CD4-positive, alpha-beta T cell treated with Interleukin-15 for 4 hours (primary cell): ENCODE measurements at places on chromosomes 13 and 19.

- DNase-seq: no peak
Measured at GRCh38 chr19:30159636-30160035, 212.5 kb upstream of the ZNF536 start.

DNA sequence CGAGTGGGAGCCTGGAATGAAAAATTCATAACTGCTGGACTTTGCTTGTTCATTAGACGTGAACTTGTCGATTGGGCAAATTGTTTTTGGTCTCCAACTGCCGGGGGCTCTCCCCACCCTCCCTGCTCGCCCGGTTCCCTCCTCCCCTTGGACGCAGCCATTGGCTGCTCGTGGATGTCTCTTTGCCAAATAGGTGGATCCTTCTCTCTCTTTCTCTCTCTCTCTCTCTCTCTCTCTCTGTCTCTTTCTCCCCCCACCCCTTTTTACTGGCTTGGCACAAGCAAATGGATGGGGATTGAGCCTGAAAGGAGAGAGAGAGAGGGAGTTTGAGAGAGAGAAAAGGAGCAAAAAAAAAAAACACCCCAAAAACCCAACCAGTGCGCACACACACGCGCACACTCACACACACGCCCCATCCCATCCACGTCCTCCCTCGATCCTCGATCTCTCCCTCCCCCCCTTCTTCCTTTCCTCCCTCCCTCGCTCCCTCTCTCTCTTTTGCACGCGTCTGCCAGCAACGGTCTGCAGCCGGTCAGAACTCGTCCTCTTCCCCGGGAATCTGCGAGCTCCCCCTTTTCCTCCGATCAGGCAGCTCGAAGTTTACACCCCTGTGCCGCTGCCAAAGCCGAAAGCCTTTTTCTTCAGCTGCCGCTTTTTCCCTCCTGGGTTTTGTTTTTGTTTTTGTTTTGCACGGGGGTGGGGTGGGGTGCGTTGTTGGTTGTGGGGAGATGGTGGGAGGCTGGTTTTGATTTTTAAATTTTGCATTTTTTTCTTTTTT lies 27.8 kb downstream of the NFIX start:
- no peak for DNase-seq

- DNase-seq: no peak
Measured at GRCh38 chr19:38206006-38206745, 17.8 kb downstream of the DPF1 start.

DNA sequence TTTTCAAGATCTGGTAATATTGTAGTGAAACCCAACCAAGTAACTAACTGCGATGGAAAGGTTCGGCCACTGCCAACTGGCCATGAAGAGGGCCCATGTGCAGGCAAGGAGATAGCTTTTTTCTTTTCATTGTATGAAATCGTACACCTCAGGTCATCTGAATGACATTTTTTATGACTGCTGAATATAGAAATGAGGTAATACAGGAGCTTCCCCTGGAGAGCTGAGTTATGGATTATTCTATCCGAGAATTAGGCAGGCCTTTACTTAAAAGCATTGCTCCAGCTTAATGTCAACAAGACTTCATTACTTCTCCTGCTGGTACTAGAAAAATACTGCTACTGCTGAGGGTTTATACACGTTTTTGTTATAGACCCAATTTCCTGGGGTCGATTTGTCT lies 1215.6 kb downstream of the EFNB2 start:
- no peak for DNase-seq

DNA sequence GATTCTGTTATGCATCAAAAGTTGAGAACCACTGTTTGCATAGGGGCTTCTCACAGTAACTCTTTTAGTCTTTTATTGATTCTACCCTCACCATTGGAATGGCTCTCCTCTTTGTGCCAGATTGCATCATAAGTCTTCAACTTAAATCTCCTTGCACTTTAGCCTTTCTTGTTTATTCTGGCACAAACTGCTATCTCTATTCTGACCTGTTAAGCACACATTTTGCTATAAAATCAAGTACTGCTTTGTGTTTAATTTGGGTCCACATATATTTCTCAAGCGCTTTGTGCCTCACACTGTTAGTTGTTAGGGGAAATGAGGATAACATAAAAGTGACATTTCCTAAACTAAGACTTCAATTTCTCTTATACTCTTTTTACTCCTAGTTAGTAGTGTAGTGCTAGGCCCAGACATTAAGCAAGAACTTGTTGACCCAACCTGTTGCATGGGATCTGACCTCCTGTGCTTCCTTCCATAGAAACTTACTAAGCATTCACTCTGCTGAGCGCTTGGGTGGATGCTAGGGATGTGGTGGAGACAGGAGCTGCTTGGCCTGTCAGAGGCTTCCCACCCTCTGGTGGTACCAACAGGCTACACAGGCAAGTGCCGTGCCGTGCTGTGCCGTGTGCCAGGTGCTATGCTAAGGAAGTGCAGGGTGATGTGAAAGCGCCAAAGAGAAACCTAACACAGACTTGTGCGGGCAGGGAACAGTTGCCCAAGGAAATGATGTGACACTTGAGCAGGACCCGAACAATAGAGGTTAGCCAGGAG lies 1.2 kb downstream of the UTP14C start:
- DNase-seq: no peak

GRCh38 chr13:76732367-76732766 lies 153.8 kb downstream of the KCTD12 start:
- DNase-seq: no peak

GRCh38 chr19:17209126-17210036 lies 5.8 kb upstream of the USE1 start:
- DNase-seq: no peak

DNA sequence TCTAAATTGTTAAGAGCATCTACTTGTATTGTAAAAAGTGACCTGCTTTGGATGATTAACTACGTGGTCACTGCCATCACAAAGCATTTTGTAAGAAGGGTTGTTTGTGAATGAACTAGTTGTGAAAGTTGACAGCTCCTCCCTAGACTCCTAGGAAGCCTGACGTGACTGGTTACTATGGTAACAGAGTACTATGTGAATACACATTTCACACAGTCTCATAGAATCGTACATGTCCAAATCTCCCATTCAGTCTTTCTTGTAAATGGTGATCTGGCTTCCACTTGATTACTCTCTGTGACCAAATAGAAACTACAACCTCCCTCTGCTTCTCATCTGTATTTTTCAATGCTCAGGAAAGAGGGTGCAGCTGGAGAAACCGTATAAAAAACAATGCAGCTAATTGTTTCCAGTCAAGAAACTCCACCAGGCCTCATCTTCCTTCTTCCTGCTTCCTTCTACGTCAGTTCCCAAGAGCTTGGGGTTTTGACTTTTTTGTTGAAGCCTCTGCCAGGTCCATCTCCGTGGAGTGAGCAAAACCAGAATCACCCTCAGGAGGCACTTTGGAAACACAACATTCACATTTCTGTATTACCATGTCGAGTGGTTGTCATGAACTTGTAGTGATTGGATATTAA lies 83.4 kb downstream of the GPC6 start:
- DNase-seq: no peak

- DNase-seq: no peak
Measured at GRCh38 chr19:57434386-57435061, 601 bp upstream of the ZNF749 start.

DNA sequence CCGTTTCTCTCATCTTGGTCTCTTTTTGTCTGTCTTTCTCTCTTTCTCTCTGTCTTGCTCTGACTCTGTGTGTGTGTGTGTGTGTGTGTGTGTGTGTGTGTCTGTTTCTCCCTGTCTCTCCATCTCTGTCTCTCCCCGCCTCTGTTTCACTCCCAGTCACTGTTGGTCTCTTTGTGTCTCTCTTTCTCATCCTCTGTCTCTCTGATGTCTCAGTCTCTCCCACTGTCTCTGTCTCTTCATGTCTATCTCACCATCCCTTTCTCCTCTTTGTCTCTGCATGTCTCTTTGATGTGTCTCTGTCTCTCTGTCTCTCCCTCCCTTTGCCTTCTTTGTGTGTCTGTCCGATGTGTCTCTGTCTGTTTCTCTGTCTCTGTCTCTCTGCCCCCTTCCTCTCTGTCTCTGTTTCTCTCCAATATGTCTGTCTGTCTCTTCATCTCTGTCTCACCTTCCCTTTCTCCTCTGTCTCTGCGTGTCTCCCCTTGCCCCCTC lies 2.5 kb downstream of the NFIC start:
- DNase-seq: no peak

GRCh38 chr13:77136902-77137420 lies 110.0 kb upstream of the FBXL3 start:
- DNase-seq: no peak

DNA sequence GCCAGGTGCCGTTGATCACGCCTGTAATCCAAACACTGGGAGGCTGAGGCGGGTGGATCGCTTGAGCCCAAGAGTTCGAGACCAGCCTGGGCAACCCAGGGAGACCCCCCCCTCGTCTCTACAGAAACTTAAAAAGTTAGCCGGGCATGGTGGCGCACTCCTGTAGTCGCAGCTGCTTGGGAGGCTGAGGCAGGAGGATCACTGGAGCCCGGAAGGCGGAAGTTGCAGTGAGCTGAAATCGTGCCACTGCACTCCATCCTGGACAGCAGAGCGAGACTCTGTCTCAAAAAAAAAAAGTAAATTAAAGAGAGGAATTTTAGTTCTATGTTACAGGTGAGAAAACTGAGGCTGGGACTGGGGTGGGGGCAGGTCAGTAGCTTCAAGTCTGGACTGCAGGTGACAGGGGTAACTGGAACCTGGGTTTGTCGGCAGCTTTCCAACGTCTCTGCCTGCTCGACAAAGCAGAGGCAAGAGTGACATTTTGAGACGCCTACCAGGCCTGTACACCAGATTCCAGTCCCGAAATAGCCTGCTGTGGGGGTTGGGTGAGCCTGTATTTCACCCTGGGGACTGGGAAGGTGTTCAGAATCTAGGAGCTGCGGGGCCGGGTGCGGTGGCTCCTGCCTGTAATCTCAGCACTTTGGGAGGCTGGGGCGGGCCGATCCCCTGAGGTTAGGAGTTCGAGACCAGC lies 1.2 kb downstream of the SELENOW start:
- no peak for DNase-seq

GRCh38 chr19:6854758-6855157 lies 32.6 kb upstream of the ADGRE1 start:
- no peak for DNase-seq

DNA sequence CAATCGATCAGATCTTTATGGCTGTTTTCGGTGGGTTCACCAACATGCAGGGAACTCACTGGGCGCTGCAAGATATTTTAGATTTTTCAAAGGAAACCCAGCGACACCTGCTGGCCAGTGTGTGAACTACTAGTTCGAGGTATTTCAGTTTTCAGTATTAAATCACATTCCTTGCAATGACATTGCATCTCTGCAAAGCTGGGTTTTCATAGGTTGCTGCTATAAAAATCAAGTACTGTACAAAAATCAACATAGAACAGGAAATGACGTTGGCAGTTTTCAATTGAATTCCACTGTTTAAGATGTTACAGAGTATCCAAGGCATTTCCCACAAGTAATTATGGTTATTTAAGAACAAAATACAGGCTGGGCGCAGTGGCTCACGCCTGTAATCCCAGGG lies 17.6 kb downstream of the LIG1 start:
- peak; percentile 72 for DNase-seq

- DNase-seq: peak; percentile 75
Measured at GRCh38 chr13:50082426-50083281, 67.4 kb downstream of the KCNRG start.

DNA sequence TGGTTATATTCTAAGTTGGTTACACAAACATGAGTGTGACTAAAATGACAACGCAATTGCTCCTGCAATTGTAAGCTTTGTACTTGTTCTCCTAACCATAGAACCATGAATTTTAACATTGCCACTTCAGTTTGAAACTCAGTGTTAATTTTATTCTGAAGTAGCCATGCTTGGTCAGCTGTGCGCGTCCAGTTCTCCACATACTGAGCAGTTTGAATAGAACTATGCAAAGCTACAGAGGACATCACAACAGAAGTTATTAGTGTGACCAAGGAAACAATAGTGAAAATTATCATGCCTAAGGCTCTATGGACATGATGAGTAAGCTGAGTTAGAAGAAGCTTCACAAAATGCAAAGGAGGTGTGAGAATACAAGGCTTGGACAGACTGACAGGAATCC lies 19.6 kb upstream of the ZNF100 start:
- DNase-seq: no peak

DNA sequence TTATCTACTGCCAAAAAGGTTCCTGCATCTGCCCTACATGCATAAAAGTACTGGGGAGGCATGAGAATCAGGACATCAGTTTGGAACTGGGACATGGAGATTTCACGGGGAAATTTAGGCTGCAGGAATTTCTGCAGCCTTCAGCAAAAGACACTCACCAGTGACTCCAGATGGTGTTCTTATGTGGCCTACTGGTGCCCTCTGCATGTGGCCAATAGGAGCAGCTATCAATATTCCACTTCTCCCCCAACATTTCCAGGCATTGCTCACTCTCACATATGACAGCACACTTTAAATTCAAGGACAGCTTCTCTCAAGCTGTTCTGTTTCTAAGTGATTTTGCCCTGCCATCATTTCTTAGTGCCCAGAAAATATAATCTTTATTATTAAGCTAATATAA lies 570.5 kb upstream of the ARGLU1 start:
- DNase-seq: no peak

DNA sequence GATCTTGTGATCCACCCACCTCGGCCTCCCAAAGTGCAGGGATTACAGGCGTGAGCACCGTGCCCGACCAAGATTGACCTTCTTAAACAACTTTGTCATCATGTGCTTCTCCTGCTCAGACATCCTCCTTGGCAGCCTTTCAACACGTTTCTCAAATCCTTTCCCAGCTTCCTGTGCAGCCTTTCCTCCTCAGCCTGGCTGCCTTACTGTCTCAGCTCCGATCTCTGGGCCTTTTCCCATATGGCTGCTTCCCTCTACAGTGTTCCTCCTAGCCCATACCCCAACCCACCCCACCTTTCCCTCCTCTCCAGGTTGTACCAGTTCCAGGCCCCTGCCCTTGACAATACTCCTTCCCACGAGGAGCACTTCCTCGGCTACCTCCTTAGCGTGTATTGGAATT lies 7.2 kb downstream of the PHF11 start:
- no peak for DNase-seq

DNA sequence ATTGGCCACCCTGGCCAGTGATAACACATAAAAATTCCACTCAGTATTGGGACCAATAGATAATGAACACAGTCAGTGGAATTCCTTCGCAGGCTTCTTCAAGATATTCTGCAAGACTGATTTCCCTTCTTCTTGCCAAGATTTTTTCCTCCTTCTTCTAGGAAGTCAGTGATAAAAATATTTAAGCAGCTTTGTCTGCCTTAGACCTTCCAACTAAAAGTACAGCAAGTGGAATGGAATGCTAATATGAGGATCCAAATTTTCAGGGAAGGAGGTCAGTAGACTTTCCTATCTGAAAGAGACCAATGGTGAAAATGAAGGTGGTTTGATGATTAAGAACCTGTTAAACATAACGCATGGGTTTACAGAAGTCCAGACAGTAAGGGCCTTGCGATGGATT lies 9.6 kb downstream of the STARD13 start:
- DNase-seq: no peak

- DNase-seq: no peak
Measured at GRCh38 chr13:49370371-49370770, 73.5 kb downstream of the CAB39L start.

GRCh38 chr19:39448271-39448670 lies 2.9 kb downstream of the SUPT5H start:
- no peak for DNase-seq

GRCh38 chr13:41971848-41972247 lies 10.9 kb upstream of the VWA8 start:
- peak; percentile 11 for DNase-seq

GRCh38 chr19:7924241-7924640 lies 1.7 kb downstream of the CTXN1 start:
- DNase-seq: no peak

GRCh38 chr19:50392759-50393158 lies 8.6 kb downstream of the POLD1 start:
- no peak for DNase-seq
